ENCODE measurements at places on chromosomes 16 and 17. TPM values are rescaled to one million over a fixed set of nuclear protein-coding genes. Genes with fewer than 3 reads are reported as not detected.
A peak's percentile ranks its signal among the peaks of the same experiment; 100 is the strongest.

DNA sequence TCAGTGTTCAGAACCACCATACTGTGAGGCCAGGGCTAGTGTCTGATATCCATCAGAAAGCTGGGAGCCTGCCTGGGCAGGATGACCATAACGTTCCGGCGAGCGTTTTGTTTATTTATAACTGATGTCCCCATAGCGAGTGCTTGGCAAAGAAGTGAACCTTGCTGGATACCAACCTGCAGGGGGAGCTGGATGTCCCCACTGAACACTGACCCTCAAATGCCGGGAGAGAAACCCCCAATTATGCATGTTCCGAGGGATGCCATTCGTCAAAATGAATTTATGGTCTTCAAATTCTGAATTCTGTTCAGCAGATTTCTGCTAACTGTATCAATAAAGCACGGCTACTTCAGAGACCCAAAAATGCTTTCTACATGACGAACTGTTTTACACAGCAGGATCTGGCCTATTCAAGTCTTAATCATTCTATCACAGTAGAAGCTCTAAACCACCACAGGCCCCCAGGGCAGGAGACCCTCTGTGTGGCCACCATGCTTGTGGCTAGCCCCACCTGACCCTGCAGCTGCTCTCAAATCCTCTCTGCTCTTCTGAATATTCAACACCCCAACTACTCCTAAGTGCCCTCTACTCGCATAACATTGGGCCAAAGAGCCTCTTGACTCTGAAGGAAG, 15.2 kb downstream of the MED24 start:
- DNase-seq, result peak; percentile 71

- DNase-seq, result no peak
Measured at GRCh38 chr16:53947642-53948041, 243.7 kb downstream of the FTO start.

- DNase-seq, result no peak
Measured at GRCh38 chr16:1987198-1987597, 2.6 kb upstream of the SYNGR3 start.

DNA sequence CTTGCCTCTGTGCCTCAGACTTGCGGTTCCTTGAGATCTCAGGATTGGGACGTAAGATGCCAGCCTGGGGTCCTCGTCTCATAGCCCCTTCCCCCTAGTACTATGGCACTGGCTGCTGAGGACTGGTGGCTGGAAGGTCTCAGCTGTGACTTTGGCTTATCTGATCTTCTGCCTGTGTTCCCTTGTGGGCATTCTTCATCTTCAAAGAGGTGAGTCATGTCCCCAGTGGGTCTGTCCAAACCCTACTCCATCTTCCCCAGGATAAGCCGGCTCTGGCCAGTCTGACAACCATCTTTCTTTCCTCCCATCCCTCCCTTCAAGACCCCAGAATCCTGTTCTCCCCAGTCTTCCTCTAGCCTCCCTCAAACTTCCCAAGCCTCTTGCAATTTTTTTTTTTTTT, 3.6 kb downstream of the CD19 start:
- DNase-seq, result no peak

GRCh38 chr17:596763-597644, 117.6 kb downstream of the VPS53 start:
- DNase-seq, result peak; percentile 23

ABI3 gene
- polyA plus RNA-seq, result 8.9 TPM

SRCIN1 gene
- polyA plus RNA-seq, result 0.45 TPM
